ENCODE measurements at places on chromosomes 16 and 17. TPM values are rescaled to one million over a fixed set of nuclear protein-coding genes. Genes with fewer than 3 reads are reported as not detected.
A peak's percentile ranks its signal among the peaks of the same experiment; 100 is the strongest.

DNA sequence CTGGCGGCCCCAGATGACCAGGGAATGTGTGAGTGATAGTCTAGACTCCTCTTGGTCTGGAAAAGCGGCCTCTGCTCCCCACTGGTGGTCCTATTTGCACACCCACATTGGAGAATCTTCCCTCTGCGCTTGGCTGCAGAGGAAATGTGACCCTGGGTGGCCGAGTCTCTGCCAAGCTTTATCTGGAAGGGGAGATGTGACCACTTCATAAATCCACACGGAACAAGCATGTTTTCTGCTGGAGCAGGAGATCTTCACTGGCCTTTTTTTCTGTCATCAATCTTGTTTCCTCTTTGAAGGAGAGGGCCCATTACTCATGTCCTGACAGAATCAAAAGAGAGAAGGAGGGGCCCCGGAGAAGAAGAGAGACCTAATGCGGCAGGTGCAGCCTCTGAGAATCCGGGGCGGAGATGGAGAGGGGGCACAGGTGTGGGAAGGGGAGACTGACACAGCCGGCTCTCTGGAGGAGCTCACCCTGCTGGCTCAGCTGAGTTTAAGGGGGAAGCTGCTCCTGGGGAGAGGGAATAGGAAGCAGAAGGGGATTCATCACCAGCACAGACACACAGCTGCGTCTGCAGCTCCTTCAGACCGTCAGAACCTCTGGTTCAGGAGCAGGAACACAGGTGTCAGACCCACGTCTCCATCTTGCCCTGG lies 116.3 kb downstream of the SOX9 start:
- DNase-seq, result no peak

GRCh38 chr16:27515874-27516353 lies 33.8 kb downstream of the GTF3C1 start:
- no peak for DNase-seq

DNA sequence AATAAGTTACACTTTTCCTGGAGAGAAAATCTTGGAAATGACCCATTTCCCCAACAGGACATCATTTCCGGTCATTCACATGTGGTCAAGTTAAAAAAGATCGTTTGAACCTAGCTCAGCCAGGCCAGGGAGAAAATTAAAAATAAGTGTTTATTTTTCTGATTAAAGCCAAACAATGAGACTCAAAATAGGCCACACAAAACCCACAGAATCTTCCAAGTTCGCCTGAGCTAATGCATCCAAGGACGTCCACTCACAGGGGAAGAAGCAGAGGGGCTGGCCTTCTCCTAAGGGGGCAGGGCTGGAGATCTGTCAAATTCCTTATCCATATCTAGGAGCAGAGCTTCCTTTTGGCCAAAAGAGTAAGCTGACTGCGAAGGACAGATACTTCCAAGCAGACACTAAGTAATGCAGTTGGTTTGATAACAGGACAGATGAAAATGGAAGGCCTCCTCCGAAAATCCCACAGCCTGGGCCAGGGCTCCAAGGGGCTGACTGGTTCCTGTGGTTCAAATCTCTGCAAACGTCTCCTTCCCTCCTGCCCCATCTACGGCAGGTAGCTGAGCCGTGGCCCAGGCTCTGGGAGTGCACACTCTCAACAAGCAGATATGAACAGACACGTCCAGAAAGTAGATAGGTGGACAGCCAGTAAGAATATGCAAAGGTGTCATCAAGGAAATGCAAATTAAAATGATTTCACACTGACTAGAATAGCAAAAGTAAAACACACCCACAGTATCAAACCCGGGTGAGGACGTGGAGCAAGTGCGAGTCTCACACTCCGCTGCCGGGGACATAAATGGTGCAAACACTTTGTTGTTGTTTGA lies 98.5 kb downstream of the MRM3 start:
- DNase-seq, result no peak

The BICDL2 gene
- total RNA-seq, result 0.20 TPM

The BRIP1 gene
- total RNA-seq, result 18.2 TPM

DNA sequence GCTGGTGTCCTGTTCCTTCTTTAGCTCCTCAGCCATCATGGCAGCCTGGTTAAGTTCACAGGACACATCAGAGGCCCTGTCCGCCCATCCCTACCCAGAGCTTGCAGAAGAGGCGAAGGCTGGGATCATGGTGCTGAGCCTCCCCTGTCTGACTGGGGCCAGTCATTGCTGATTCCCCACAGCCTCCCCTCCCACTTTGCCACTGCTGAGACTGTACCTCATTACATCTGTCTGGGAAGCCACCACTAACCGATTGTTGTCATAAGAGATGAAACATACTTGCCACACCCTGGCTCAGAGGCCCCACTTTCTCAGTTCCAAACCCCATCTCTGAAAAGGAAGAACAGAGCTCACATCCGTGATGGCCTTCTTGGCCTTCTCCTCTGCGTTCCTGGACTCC lies 66.2 kb downstream of the MYH13 start:
- DNase-seq, result no peak

- DNase-seq, result no peak
These were observed 34.3 kb downstream of the WFDC1 start for GRCh38 chr16:84329016-84329415.

DNA sequence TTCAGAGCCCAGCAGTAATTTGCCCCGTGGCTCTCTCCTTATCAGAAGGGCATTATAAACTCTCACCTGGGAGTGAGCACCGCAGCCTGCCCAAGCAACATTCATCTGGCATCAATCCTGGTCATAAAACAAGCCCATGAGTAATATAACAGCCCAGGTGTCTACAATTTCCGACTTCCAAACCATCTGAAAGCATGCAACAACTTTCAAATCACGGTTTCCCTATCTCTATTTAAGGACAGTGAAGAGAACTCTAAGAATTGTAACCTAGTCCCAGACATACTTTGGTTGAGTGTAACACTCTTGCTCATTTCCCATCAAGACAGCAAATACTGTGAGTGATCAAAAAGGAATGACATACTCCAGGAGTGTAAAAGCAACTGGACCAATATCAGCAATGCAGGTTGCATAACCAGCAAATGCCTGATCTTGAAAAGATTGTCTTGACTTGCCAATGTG lies 487.4 kb upstream of the SOX9 start:
- DNase-seq, result no peak

- DNase-seq, result no peak
These were observed 87.9 kb downstream of the C16orf78 start for GRCh38 chr16:49461517-49461951.

DNA sequence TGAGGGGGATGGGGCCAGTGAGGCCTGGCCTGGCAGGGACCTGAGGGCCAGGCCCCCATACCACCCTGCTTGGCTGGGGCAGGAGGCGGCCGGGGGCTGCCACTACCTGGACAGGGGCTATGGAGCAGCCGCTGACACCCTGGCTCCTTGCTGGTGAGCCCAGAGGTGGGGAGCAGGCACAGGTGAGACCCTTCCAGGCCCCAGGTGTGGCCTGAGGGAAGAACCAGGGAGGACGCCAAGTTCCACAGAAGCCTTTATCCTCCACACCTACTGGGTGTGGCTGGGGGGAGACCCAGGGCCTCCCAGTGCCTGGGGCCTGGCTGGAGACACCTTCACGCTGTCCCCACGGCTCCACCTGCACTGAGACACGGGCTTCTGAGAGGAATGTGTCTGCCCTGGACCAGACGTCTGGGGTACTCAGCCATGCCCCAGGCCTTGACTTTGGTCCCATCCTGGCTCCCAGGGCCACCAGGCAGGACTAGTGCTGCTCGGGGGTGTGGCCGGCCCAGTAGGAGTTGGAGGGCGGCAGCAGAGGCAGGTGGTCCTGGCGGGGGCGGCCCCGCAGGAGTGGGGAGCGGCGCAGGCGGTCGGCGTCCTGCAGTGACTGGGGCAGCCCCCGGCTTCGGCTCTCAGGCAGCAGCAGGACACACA lies 4.7 kb downstream of the SLC22A31 start:
- DNase-seq, result no peak

DNA sequence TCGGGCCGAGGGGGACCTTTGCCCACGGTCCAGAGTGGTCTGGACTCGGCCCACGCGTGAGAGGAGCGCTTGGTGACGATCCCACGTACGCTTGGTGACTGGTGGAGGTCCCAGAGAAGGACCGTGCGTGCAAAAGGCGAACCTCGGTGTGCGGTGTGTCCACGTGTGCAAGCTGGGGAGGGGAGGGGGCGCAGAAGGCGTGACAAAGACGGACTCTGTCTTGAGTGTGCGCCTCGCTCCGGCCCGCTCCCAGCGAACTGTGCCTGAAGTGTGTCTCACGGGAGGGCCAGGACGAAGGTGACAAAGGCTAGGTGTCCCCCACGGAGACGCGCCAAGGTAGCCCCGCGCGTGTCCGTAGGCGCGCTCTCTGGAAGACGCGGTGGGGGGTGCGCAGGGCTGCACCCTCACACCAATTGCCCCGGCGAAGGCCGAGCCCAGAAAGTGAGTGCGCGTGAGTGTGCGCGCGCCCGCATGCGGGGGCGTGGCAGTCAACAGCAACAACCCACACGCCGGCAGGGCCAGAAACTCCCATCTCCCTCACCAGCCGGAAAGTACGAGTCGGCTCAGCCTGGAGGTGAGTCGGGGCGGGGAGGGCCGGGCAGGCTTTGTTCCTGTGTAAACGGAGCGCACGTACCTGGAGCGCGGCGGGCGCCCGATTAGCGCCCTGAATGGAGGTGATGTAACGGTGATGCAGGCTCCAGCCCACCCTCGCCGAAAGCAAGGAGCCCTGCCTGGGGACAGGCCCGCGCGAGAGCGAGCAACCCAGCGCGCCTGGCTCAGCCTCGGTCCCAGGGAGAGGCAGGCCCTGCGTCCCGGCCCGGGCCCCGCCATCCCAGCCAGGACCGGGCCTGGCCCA lies at the start of gene GPRC5C:
Gene GPRC5C (plus strand): TSS at position 521 of the 856 bp plus-strand sequence. CDS start 7,689 bp downstream, outside the sequence.
- peak; percentile 35 for DNase-seq

DNA sequence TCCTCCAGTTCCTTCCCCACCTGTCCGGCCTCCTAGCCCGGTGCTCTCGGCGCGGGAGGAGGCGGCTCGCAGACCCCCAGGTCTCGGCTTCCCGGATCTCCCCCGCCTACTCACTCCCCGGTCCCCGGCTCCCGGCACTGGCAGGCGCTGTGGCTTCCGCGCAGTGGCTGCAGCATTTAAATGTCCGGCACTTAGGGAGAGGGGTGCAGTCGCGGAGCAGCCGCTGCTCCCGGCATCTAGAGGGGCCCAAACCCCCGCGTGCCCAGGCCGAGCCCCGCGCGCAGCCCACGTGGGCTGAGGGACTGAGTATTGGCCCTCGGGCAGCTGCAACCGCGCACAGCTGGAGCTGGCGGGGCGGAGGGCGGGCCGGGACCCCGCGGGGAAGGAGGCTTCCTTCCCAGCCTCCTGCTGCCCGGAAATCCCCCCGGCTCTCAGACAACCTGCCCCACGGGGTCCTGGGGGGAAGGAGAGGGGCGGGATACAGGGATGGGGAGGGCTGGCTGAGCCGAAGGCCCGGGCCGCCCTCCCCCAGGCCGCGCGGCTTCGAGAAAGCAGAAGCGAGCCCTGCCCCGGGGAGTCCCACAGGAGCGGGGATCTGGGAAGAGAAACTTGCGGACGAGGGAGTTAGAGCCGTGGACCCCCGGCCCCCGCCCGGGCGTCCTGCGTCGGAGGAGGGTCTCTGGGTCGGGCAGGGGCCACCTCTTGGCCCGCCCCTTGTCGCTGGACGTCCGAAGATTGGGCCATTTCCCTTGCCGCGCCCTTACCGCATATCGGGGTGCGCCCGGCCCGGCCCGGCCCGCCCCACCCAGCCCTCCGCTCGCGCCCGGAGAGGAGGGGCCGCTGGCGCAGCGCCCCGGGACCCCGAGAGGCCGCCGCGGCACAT lies at the start of gene MMP25:
Gene MMP25 (plus strand): TSS at position 804 of the 883 bp plus-strand sequence. CDS start 357 bp downstream, outside the sequence.
- DNase-seq, result no peak

DNA sequence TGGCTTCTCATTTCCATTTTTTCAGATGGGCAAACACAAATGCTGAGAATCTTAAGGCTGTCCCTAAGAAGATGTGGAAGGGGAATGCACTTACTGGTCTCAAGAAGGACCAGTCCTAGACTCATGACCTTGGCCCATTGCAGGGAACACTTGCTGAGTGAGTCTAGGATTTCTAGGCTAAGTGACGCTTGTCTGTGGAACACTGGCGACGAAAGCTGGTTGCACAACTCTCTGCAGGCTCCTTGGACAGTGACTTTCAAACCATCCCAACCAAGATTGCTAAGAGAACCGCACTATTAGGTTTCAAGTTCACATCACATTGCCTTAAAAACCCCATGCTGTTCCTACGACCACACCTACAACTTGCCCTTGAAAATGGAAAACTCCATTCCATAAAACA lies 174.1 kb downstream of the AXIN2 start:
- DNase-seq, result no peak

The MMP28 gene
- not detected for total RNA-seq

GRCh38 chr16:55328611-55329569 lies 4.9 kb downstream of the IRX6 start:
- no peak for DNase-seq

GRCh38 chr17:6651919-6652452 lies 424 bp downstream of the C17orf100 start:
- no peak for DNase-seq

The AGRP gene
- not detected for total RNA-seq

- no peak for DNase-seq
These were observed 260.3 kb downstream of the STX8 start for GRCh38 chr17:9315360-9315759.

GRCh38 chr17:83180996-83181481 lies 101.6 kb downstream of the METRNL start:
- no peak for DNase-seq

DNA sequence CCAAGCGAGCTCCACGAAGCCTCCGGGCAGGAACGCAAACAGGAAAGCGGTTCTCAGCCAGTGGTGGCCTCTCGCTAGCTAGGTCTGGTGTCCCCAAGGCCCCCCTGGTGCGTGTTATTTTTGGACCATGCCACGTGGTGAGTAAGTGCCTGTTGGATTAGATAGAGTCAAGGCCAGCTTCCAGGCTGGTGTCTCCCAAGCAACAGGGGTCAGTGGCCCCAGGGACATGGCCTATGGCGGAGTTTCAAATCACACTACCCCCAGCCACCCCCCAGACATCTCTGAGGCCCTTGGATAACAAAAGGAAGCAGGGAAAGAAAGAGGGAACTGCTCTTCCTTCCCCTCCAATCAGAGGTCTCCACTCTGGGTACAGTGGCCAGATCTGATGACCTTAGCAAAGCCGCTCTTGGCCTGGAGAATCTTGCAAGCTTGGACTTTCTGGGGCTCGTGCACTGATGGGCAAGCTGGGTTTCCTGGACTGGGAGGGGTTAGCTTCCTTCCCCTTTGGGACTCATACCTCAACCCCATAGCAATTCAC lies 58.2 kb downstream of the MAF start:
- no peak for DNase-seq

GRCh38 chr17:37130984-37131446 lies 182.3 kb downstream of the AATF start:
- DNase-seq, result no peak

The ALDH3A1 gene
- total RNA-seq, result not detected

- DNase-seq, result no peak
These were observed 6.0 kb upstream of the TBC1D3B start for GRCh38 chr17:36182176-36183000.

DNA sequence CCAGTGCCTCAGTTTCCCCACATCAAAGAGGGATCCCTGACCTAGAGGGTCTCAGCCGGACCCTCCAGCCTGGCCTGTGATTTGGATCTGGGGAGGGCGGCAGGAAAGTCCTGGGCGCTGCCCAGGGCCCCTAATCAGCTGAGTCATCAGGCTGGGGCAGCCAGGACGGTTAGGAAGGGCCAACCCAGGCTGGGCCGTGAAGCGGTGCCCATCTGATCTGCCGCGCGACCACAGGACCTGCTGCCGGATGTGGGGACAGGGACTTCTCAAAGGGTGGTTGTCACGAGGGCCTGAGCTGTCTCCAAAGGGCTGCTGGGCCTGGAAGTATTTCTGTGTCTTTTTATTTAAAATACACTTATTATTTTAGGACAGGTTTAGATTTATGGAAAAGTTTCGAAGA lies 4.4 kb downstream of the TPSAB1 start:
- no peak for DNase-seq

The NHLRC4 gene
- total RNA-seq, result 1.2 TPM

The C1QTNF8 gene
- not detected for total RNA-seq
